ENCODE measurements at places on chromosomes 5 and 9. TPM values are rescaled to one million over a fixed set of nuclear protein-coding genes. Genes with fewer than 3 reads are reported as not detected.

- peaks cover 54% of the 10 kb centered on the region for H3K4me1 ChIP-seq
- no peaks in the 10 kb centered on the region for H3K27me3 ChIP-seq
- H3K36me3 ChIP-seq = peaks cover 63% of the 10 kb centered on the region
- H3K4me3 ChIP-seq = peak overlapping the region; percentile 86
These were observed 686 bp downstream of the BRD9 start for GRCh38 chr5:891837-892393.

- H3K27me3 ChIP-seq = no peaks in the 10 kb centered on the region
- no peak overlapping the region for H3K4me3 ChIP-seq
- H3K36me3 ChIP-seq = no peaks in the 10 kb centered on the region
- DNase-seq = no peak
These were observed 318.4 kb downstream of the IRX2 start for GRCh38 chr5:2433086-2433485.

- H3K4me1 ChIP-seq = no peaks in the 10 kb centered on the region
- no peak for DNase-seq
- H3K27ac ChIP-seq = no peak overlapping the region
These were observed 116.1 kb downstream of the LPAR1 start for GRCh38 chr9:110922145-110922544.

DNA sequence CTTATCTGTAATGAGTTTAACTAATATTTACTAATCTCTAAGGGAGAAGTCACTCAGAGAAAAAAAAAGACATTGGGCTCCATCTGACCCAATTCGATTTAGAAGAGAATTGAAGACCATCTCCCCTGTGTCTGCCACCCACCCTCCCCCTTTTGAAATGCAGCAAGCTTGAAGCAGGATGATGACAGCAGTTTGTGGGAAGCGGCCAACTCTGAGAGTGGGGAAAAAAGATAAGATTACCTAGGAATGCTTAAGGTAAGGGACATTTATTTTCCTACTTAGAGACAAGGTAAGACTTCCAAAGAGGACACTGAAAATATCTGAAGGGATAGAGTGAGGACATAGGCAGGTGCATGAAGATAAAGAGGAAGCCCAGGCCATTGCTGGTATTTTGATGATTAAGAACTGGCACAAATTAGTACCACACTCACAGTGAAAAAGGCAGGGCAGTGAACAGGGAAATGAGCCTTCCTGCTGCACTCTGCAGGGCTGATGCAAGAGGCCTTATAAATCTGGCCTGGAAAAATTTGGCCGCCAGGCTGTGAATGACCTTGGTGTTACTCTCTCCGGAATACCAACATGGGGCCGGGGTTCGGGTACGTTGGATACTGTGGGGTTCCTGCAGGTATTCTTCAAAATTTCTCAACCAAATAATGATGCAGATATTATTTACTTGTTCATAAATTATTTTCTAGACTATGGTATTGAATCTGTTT is 42.3 kb downstream of the HTR1A start:
- H3K27me3 ChIP-seq = no peaks in the 10 kb centered on the region
- no peak for DNase-seq
- no peak overlapping the region for H3K4me3 ChIP-seq
- no peaks in the 10 kb centered on the region for H3K36me3 ChIP-seq
- H3K4me1 ChIP-seq = no peaks in the 10 kb centered on the region

- H3K27ac ChIP-seq = no peak overlapping the region
- H3K4me3 ChIP-seq = no peak overlapping the region
- no peak for DNase-seq
- no peaks in the 10 kb centered on the region for H3K36me3 ChIP-seq
These were observed 23.2 kb upstream of the DAB2 start for GRCh38 chr5:39447968-39448367.

- H3K27me3 ChIP-seq = peaks cover 7% of the 10 kb centered on the region
- H3K36me3 ChIP-seq = no peaks in the 10 kb centered on the region
- H3K27ac ChIP-seq = no peak overlapping the region
- no peak for DNase-seq
These were observed 20.4 kb downstream of the PDE4D start for GRCh38 chr5:59873113-59873512.

- no peaks in the 10 kb centered on the region for H3K27me3 ChIP-seq
- peaks cover 42% of the 10 kb centered on the region for H3K4me1 ChIP-seq
- DNase-seq = no peak
- peaks cover 2% of the 10 kb centered on the region for H3K36me3 ChIP-seq
- peak overlapping the region; percentile 23 for H3K27ac ChIP-seq
- no peak overlapping the region for H3K4me3 ChIP-seq
These were observed 47.7 kb upstream of the TMC1 start for GRCh38 chr9:72473474-72474261.

DNA sequence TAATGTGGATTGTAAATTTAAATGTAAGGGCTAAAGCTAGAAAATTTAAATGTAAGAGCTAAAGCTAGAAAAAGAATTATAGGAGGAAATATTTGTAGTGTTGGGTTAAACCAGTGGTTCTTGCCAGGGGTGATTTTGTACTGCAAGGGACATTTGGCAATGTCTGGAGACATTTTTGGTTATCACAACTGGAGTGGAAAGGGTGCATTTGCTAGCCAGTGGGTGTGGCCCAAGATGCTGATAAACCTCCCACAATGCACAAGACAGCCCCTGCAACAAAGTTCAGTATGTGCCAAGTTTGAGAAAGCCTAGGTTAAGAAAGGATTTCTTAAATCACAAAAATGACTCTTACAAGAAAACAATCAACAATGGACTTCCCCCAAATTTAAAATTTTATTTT is 31.6 kb upstream of the ELL2 start:
- H3K4me3 ChIP-seq = no peak overlapping the region
- H3K4me1 ChIP-seq = no peaks in the 10 kb centered on the region
- no peak for DNase-seq
- H3K36me3 ChIP-seq = no peaks in the 10 kb centered on the region
- no peak overlapping the region for H3K27ac ChIP-seq

C1QTNF2 gene
- total RNA-seq = not detected

PCDHB16 gene
- not detected for total RNA-seq

SLC6A19 gene
- not detected for total RNA-seq

ARL14EPL gene
- not detected for total RNA-seq

C1QTNF3 gene
- total RNA-seq = 5.2 TPM

DPH7 gene
- 34.4 TPM for total RNA-seq

Data from activated CD4-positive, alpha-beta T cell treated with anti-CD3 and anti-CD28 coated beads, Interleukin-2, amount 10 ng/mL, durations not matched to agents 7 days and 5 days (primary cell).